H9 (cell line): ENCODE measurements at places on chromosomes 5 and 9.

DNA sequence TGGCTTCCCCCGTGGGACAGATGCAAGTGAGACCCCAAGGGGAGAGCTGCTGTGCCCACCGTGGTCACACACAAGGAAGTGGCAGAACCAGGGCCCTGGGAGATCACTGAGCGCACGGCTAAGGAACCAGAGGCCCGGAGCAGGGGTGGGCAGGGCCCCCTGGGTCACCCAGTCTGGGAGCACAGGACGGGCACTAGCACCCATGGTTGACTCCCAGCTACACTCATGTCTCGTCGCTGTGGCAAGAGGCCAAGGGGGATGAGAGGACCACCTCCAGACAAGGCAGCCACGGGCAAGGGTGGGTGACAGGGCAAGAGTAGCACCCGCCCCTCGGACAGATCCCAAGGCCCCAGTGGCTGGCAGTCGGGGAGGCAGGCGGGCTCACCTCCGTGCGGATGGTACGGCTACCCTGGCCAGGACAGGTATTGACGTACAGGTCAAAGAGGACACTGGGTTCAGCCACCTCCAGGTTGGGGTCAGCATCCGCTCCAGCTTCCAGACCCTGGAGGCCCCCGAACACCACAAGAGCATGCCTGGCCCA lies 5.1 kb downstream of the ENDOG start:
- no peaks in the 10 kb centered on the region for H3K27me3 ChIP-seq
- H3K4me1 ChIP-seq = no peaks in the 10 kb centered on the region
- no peak overlapping the region for H3K4me3 ChIP-seq
- no peak for DNase-seq

- H3K27ac ChIP-seq = no peak overlapping the region
- H3K36me3 ChIP-seq = no peaks in the 10 kb centered on the region
- peak overlapping the region; percentile 76 for H3K4me3 ChIP-seq
- peak; percentile 77 for DNase-seq
These were observed 22.2 kb downstream of the BHMT start for GRCh38 chr5:79133657-79134451.

DNA sequence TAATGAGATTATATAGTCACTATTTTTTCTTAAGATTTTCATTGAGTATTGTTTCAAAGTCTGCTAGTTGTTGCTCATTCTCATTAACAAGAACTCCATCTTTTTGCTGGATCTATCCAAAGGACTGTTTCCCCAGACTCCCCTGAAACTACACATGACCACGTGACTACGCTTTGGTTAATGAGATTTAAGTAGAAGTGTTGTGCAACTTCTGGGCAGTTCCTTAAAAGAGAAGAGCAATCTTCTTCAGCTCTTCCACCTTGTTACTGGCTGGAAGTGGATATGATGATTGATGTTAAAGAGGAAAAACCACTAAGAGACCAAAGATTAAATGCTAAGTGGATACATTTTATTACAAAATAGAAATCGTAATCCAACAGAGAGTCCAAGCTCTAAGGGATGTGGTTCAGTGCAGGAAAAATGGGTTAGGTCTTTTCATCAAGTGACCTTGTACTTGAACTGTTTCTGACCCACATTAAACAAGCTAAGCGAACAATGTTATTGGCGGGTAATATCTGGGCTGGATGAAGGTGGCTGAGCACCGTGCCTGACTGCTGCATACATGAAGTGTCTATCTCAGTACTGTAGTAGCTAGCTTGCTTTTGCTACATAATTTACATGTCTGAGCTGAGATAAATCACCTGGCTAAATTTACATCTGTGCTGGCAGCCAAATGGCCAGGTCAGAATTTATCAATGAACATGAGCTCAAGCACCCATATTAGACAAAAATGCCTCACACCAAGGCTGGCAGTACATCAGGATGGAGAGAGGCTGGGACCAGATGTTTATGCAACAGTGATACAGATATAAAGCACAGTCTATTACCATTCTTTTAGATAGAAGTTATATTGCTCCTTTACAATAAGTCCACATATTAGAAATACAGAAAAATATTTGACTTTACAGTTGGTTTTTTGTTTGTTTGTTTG lies 7.5 kb upstream of the CTNNAL1 start:
- no peaks in the 10 kb centered on the region for H3K4me1 ChIP-seq
- no peak overlapping the region for H3K27ac ChIP-seq
- peaks cover 10% of the 10 kb centered on the region for H3K36me3 ChIP-seq
- H3K27me3 ChIP-seq = no peaks in the 10 kb centered on the region
- DNase-seq = no peak

GRCh38 chr9:23464275-23464674 lies 361.8 kb downstream of the ELAVL2 start:
- H3K27ac ChIP-seq = no peak overlapping the region
- no peak overlapping the region for H3K4me3 ChIP-seq
- no peaks in the 10 kb centered on the region for H3K4me1 ChIP-seq
- no peaks in the 10 kb centered on the region for H3K36me3 ChIP-seq

DNA sequence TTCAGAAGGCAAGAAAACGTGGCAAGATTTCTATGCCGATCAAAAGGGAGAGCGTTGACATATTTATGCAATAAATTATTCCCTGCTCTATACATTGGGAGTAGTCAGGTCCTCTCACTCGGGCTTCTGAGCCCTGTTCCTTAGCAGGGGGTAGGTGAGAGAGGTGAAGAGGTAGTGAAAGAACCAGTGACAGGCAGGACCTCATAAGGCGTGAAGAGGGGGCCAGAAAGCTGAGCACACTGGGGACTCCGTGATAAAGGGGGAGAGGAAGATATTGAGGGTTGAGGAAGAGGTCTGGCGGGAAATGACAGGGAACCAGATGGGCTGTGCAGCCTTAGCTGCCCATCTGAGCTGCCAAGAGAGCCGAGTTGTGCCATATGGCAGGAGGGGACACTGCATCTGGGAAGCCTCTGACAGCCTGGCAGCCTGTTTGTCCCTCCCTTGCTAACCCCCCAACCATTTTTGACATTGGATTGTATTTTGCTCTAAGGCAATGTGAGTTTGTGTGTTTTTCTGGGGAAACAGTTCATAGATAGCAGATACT lies 782 bp upstream of the CDC20B start:
- H3K4me1 ChIP-seq = no peaks in the 10 kb centered on the region
- H3K27me3 ChIP-seq = peaks cover 42% of the 10 kb centered on the region
- H3K36me3 ChIP-seq = no peaks in the 10 kb centered on the region

DNA sequence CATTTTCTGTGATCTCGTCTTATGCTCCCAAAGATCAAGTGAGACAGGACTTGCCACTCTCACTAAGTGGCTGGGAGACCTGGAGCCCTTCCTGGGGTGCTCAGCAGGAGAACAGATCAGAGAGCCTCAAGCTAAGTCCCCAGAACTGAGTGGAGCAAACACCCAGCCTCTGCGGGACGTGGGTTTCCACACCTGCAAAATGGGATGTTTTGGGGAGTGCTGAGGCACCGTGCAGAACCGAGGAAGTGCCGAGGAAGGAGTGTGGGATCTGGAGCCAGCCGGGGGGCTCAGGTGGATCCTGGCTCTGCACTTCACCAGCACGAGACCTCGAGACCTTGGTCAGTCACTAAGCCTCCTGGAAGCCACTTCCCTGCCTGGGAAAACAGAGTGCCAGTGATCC lies 166.0 kb downstream of the DAB2IP start:
- no peaks in the 10 kb centered on the region for H3K27me3 ChIP-seq
- no peak overlapping the region for H3K4me3 ChIP-seq
- DNase-seq = no peak
- peaks cover 7% of the 10 kb centered on the region; the same call in 1 of the 2 replicates for H3K4me1 ChIP-seq
- H3K27ac ChIP-seq = no peak overlapping the region
